CD4-positive, alpha-beta T cell treated with Interleukin-21 for 1 hour (primary cell): ENCODE measurements at places on chromosomes 6 and 20.

DNA sequence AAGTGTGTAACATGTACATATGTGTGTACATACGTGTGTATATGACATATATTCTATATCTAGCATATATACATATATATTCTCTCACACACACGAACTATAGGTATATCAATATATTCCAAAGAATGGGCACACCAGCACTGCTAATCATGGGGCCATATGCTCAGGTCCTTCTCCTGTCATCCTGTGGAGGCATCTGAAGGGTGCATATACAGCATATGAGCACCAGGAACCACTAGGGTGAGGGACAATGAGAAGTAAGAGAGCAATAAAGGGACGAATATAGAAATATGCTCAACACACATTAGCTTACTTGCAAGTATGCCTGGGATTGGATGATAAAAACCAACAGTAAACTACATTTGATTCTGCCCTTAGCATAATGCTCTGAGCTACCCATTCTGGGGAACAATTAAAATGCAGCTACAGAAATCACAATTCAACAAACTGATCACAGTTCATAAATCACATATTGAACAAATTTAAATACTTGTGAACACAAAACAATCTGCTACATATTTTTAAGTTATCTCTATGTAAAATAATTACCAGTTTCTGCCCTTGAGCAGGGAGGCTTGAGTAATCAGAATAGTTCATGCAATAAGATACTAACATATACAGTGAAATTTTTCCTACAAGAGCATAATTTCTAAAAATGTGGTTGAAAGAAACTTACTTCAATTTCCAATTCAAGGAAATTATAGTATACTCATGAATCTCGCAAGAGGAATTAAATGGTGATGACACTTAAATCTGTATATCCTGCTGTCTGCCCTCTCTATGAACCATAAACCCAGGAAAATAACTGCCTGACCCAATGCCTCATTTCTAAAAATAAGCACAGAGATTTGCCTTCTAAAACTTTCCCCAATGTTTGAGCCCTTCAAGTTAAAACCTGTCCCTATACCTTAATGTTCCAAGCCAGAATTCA is 272.2 kb upstream of the THEMIS start:
- no peak for DNase-seq

DNA sequence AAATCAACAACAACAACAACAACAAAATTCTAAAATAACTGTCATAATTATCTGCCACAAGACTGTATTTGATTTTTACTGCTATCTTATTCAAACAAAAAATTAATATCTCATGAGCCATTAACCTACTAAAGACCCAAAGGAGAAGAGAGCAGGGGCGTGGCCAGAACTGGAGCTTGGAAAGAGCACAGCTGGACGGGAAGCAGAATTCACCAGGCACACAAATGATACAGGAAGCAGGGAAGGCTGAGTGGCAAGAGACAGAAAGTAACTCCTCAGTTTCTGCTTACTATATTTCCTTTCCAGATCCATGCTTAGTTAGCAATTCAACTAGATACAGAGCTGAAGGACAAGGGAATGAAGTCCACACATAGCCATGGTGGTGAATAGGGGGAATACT is 54.4 kb downstream of the FKBP5 start:
- DNase-seq, result no peak

DNA sequence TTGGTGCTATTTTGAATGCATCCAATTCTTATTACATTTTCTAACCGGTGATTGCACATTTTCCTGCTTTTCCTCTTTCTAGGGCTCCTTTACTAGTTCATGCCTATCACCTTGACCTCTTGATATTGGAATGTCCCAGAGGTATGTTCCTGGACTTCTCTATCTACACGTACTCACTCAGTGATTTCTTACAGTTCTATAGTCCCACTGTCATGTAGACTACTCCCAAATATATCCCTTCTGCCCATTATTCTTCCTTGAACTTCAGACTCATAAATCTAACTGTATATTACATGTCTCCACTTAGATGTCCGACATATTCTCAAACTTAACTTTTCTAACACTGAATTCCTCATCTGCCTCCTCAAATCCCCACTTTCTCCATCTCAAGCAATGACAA is 7.2 kb upstream of the AHI1 start:
- no peak for DNase-seq

DNA sequence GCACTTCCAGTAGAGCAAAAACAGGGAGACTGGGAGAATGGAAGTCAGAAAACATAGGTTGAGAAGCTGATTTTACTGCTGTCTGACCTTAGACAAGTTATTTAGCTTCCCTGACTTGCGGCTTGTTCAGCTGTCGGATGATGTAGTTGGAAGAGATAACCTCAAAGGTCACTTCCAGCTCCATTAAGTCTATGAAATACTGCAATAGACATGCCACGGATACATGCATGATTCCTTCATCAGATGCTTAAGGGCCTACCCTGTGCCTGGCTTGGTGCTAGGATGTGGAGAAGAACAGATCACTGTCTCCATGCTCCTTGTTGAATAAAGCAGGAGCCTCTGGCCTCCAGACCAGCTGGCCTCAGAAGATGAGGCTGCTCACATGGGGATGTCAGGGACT is 43.7 kb downstream of the FYN start:
- DNase-seq, result no peak

DNA sequence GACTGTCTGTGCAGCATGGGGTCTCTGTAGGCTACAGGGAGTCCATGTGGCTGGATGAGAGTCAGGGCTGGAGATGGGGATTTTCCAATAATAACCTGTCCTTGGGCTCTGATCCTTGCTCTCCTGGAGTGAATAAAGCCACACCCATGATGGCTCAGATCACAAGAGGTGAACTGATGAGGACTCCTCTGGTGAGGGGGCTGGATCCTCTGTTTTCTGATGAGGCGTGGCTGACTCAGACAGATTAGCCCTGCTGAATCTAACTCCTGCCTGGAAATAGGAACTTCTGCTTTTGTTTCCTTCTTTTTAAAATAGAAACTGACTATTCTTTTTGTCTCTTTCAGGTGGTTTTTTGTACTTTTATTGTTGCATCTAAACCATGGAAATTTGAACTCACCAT is 27.0 kb downstream of the CST9L start:
- no peak for DNase-seq

- DNase-seq, result no peak
Measured at GRCh38 chr20:19966840-19967239, 50.3 kb upstream of the NAA20 start.

DNA sequence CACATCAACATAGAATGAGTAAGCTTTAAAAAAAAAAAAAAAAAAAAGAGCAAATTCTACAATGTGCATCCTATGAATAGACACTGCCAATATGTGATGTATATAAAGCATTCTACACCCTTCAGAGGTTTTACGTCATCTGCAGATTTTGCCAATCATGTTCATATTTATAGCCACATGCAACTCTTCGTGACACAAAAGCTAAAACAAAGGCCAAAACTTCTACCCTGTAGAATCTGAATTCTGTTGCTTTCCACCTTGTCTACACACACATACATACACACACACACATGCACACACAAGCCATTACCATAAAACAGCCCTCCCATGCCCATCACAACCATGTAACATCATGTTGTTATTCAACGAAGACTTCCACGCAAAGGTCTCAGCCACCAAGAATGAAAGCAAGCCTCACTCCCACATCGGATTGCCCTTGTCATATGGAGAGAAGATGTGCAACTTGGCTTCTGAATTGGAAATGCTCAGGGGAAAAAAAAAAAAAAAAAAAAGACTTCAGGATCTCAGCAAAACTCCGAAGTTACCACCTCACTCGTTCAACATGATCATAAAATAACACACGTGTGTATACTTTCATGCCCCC is 479.4 kb upstream of the JARID2 start:
- no peak for DNase-seq

GRCh38 chr20:568673-569415 is 25.3 kb upstream of the CSNK2A1 start:
- no peak for DNase-seq

DNA sequence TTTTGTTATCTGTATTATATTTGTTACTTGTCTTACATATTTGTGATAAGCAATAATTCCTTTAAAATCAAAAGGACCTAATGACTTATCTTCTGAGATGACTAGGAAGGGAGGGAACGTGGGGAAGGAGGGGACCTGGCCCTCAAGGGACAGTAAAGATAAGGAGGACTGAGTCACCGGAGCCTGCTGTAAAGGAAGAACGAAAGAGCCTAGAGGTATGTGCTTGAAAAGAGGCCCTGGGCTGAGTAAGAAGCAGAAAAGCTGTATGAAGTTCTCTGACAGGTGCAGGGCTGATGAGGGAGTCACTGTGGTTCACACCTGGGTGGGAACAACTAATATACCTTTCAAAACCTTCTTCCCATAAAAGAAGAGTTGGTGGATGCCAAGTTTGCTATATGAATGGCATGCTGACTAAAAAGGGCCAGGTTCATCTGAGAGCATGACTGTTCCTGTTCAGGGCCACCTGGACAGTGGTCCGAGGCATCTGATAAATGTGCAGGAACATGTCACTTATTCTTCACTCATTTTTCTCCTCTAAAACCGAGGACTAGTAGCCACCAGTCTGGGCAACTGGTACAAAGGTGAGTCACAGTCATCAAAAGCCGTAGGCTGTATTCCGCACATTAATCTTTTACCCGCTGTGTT is 111.3 kb downstream of the TNFAIP3 start:
- no peak for DNase-seq

GRCh38 chr6:69974193-69974592 is 107.8 kb downstream of the COL19A1 start:
- DNase-seq, result no peak

DNA sequence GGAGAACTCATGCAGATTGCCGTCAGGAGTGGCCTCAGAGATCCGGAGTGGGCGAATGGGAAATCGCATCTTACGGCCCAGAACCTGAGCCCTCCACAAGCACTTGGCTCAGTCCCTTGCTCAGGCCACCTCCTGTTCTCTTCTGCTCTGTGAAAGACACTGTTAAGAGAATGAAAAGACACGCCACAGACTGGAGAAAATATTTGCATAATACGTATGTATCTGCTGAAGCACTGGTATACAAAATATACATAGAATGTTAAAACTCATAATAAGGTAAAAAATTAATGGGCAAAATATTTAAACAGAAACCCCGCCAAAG is 838 bp upstream of the POM121L2 start:
- DNase-seq, result no peak

DNA sequence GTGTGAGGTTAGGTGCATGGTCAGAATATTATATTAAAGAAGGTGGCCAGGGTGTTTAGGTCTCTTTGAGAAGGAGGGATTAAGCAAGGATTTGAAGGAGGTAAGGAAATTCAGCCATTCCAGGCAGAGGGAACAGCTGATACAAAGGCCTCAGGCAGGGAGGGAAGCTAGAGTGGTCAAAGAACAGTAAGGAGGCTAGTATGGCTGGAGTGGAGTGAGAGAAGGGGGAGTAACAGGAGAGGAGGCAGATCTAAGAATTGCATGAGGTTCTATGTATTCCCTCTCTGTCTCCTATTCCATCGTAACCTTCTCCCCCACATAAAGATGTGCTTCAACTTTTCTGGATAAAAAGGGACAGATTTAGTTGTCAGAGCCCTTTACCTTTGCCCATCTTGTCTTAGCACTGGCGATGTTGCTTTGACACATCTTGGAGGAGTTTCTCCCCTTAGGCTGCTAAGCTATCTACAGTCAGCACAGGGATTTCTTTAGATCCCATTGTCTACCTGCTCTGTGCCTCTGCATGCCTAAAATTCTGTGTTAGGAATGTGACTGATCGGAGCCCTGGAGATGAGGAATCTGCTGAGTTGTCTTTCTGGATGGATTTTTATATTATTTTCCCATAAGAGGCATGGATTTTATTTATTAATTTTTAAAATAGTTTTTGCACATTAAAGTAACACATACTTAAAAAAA is 59.9 kb downstream of the KLHL31 start:
- DNase-seq, result no peak

DNA sequence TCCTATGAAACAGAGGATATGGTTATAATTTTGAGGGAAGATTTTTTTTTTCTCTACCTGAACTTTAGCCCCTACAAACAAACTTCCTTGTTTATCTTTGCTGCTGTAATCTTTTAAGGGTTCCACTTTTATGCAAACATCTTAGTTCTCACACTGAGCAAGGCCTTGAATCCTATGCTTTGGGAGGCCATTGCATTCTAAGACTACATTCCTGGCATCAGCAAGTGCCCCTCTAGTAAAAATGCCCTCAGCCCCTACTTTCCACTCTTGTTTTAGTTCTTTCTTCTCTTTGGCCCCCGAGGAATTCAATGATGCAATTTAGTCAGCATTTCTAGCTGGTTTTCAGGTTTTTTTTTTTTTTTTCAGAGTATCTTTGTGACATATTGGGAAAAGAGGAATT is 8.1 kb upstream of the AHI1 start:
- DNase-seq, result no peak

- no peak for DNase-seq
Measured at GRCh38 chr6:117329926-117330325, 64.6 kb downstream of the VGLL2 start.
